ENCODE measurements at places on chromosomes 3 and 15.

GRCh38 chr15:32910839-32911238, 193.0 kb downstream of the GREM1 start:
- DNase-seq = no peak

GRCh38 chr3:107954845-107955244, 136.0 kb downstream of the CD47 start:
- no peak for DNase-seq

DNA sequence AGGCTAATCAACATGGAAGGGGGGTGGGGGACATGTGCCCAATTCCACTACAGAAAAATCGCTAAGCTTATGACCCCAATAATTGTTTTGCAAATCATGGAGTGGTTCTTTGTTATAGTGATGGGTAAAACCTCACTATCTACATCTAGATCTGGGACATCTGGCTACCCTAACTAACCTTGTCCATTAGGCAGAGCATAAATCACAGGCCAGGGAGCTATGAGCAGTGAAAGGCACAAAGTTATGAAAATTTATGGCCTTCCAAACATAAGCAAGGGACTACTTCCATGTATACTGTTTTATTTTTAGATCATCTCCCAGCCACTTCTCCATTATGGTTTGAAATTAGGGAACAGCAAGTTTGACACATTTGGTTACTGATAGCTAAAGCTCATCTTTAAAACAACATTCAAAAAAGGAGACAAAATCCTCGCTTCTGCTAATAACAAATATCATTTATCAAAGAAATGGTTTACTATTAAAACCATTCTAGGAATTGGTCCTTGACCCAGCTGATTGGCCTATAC, 78.3 kb downstream of the RSL24D1 start:
- DNase-seq = no peak

- peak; percentile 28 for DNase-seq
Observed at GRCh38 chr3:44077267-44077666, 164.4 kb upstream of the TOPAZ1 start.

DNA sequence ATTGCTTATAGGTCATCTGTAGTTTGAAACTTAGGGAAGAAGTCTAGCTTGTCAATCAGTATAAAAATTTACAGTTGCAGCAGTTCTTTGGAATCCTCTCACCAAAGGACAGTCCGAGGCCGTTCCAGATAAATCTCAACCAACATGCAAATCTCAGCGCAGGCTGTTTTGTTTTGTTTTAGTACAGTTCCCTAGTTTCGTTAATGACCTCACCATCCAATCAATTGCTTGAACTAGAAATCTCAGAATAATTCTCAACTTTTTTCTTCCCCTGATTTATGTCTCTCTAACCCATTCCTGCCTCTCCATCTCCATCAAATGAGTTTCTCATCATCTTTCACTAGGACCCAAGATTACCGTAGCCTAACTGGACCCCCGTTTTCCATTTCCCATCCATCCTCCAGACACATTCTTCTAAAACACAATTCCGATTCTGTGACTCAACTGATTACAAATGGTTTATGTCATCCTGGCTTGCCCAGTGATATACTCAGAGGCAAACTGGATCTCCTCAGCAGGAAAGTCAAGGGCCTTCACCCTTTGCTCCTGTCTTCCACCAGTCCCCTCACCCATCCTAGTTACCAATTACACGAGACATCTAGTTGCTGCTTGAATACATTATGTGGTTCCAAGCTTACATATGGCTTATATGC, 1.3 kb downstream of the SMCO1 start:
- no peak for DNase-seq

DNA sequence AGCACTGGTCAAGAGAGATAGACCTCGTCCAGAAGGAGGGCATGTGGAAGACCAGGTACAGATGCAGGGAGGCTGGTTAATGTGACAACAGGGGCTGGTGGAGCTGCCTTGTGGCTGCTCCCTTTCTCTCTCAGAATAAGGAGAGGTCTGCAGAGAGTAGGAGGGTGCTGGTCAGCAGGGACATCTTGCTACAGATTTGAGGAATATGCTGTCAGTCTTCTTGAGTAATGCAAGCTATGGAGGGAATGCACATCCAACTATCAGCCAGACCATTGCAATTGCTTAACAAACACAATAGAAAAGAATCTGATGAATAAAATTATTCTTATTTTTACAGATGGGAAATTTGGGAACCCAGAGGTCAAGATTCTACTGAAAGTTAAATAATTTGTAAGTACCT, 20.3 kb upstream of the SIAH2 start:
- no peak for DNase-seq

- DNase-seq = no peak
Observed at GRCh38 chr15:92409006-92409405, 15.3 kb downstream of the ST8SIA2 start.
